ENCODE measurements at places on chromosomes 7 and 10.

DNA sequence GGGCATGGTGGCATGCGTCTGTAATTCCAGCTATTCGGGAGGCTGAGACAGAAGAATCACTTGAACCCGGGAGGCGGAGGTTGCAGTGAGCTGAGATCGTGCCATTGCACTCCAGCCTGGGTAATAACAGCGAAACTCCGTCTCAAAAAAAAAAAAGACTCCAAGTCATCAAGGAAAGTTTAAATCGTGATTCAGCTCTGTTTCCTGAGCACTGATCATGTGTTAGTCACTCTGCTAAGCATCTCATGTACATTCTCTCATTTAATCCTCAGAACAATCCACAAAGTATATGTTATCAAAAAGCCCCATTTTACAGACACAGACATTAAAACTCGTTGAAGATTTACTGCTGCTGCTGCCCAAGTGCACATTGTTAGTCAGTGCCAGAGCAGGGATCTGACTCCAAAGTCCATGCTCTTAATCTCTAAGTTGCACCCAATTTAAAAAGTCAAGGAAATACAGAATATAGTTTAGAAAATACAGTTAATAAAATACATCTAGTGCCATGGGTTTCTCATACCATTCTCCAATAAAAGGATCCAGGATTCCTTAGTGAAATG is 6.2 kb downstream of the PIK3AP1 start:
- H3K27me3 ChIP-seq = no peaks in the 10 kb centered on the region
- H3K4me3 ChIP-seq = no peak overlapping the region
- no peaks in the 10 kb centered on the region for H3K36me3 ChIP-seq
- H3K4me1 ChIP-seq = no peaks in the 10 kb centered on the region

DNA sequence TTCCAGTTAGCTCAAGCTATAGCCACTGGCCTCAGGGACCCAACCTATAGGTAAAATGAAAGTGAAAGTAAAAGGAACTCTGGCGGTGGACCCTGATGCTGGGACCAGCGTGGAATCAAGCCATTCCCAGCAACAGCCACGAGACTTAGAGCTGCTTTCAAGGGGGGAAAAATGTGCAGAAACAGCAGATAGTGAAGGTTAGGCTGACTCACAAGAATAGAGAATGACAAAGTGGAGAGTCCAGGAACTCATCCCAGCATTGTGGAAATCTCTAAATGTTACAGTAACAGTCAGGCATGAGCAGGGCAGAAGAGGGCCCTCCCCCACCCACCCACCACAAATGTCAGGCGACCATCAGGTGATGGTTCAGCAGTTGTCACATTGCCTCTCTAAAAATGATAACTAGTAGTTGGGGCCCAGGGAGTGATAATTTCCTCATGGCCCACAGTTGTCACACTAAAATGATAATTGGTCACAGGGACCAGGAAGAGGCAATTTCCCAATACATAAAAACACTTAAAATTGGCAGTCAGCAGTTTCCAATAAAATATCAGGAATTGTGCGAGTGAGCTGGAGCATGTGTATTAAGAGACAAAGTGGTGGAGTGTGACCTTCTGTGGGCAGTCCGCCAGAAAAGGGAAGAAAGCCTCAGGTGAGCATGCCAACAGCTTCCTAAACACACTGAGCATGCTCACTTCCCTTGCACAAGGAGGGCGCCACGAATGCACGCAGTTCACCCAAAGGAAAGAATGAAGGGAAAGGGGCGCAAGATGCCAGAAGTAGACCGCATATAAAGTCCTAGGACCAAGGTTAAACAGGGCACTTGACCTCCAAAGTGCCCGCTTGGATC is 129.8 kb upstream of the PPP1R3A start:
- no peak overlapping the region for H3K4me3 ChIP-seq
- no peak overlapping the region for H3K27ac ChIP-seq
- H3K27me3 ChIP-seq = no peaks in the 10 kb centered on the region

GRCh38 chr7:127383123-127383835 is 9.2 kb downstream of the ZNF800 start:
- H3K27me3 ChIP-seq = no peaks in the 10 kb centered on the region
- DNase-seq = no peak
- no peak overlapping the region for H3K4me3 ChIP-seq
- peaks cover 17% of the 10 kb centered on the region for H3K4me1 ChIP-seq

GRCh38 chr7:94451187-94451586 is 56.5 kb downstream of the COL1A2 start:
- no peaks in the 10 kb centered on the region for H3K4me1 ChIP-seq
- H3K36me3 ChIP-seq = no peaks in the 10 kb centered on the region
- H3K27me3 ChIP-seq = no peaks in the 10 kb centered on the region
- no peak for DNase-seq
- no peak overlapping the region for H3K27ac ChIP-seq

GRCh38 chr10:101133489-101134298 is 2.6 kb downstream of the TLX1 start:
- H3K27me3 ChIP-seq = peaks cover 91% of the 10 kb centered on the region
- no peak overlapping the region for H3K4me3 ChIP-seq
- H3K36me3 ChIP-seq = no peaks in the 10 kb centered on the region
- peaks cover 11% of the 10 kb centered on the region for H3K4me1 ChIP-seq

DNA sequence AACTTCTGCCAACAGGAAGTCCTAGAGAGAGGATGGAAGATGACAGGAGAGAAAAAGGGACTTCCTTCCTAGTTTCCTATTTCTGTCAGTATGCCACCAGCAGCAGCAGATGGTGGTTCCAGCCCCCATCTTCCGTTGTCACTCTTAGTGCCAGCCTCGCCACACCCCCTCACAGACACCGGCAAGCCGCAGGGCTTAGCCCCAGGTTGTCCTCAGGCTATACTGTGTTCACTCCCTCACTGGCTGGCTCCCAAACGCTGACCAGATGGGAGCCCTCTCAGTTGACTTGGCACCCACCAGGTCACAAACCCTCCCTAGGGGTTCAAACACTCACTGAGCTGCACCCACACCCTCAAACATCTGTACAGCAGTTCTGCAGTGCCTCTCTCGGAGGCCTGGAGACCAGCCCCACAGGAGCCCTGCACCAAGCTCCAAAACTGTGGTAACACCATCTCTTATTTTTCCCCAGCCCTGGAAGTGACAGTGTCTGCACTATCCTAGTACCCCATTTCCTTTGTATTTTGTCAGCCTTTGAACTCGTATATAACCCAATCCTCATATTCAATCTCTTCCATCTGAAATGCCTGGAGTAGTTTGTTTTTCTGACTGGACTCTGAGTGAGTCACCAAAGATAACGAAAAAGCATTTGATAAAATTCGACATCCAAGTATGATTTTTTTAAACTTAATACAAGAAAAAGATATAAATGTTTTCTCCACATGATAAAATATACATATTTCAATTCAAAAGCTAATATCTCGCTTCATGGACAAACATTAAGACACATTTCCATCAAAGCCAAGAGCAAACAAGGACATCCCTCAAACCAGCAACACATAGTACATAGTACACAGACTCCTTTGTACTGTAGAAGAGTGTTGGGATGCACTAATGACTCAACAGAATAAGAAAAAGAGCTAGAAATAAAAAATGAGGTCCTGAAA is 34.5 kb downstream of the SMURF1 start:
- no peaks in the 10 kb centered on the region for H3K27me3 ChIP-seq
- DNase-seq = no peak
- no peak overlapping the region for H3K4me3 ChIP-seq
- H3K36me3 ChIP-seq = no peaks in the 10 kb centered on the region
- H3K4me1 ChIP-seq = peaks cover 59% of the 10 kb centered on the region

GRCh38 chr10:105758209-105758998 is 1117.3 kb downstream of the SORCS3 start:
- H3K4me3 ChIP-seq = no peak overlapping the region
- H3K27me3 ChIP-seq = no peaks in the 10 kb centered on the region
- no peak for DNase-seq
- H3K27ac ChIP-seq = no peak overlapping the region
- no peaks in the 10 kb centered on the region for H3K36me3 ChIP-seq

All from adrenal gland (tissue), 19 donors.